NCI-H1048 (cell line): ENCODE measurements at places on chromosomes 3 and 15.

GRCh38 chr3:127106053-127106452 is 86.9 kb upstream of the PRR23E start:
- DNase-seq = no peak

DNA sequence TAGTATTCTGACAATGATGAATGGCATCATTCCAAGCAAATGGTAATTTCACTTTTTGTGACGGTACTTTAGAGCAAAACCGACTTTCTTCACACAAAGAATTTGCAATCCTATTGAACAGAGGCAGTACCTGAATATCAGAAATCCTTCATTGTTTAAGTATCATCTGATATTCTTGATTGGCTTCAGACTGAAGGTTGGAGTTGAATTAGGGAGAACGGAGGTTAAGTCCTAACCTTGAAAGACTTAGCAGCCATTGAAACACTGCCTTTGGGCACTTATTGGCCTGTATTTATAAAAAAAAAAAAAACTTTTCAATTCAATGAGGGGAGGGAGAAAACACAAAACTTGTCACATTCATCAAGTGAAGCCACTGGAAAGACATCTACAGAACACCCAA is 89.0 kb downstream of the MECOM start:
- no peak for DNase-seq

GRCh38 chr3:36302626-36303025 is 77.7 kb upstream of the STAC start:
- no peak for DNase-seq

GRCh38 chr3:134312873-134313846 is 61.1 kb downstream of the AMOTL2 start:
- DNase-seq = no peak

DNA sequence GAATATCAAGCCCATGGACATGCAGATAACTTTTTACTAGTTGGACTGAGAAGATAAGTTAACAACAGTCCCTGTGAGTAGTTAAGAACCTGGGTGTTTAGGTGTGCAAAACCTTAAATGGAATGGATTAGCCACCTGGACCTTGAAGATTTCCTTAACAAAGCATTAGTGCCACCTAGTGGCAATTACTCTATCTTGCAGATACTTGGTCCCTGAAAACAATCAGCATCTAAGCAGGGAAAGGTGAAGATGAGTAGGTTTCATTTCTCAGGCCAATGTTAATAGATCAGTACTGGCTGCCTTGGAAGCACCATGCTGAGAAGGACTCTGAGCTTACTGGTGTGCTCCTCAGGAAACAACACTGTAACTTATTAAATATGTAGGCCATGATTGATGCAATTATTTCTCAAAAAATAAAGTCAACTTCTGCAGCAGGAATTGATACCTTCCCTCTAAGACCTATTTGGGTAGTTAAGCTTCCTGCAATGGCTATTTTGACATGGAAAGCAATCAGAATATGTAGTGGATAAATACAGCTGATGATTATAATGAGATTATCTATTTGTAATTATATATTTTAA is 329.4 kb downstream of the TBC1D5 start:
- no peak for DNase-seq

DNA sequence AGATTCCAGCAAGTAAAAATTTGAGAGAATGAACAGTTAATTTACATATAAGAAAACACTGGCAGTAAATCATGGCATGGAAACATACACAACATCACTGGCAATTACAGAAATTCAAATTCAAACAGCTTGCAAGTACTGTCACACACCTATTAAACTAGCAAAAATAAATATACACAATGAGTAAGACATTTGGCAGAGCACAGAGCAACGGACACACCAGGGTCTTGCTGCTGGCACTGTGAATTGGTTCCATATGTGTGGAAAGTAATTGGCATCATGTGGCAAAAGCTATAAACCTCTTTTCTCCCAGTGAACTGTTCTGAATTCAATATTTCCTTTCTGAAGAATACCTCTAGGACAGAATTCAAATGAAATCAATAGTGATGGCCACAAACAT is 78.3 kb downstream of the LRRK1 start:
- DNase-seq = no peak

- no peak for DNase-seq
These were observed 156.0 kb upstream of the RGMA start for GRCh38 chr15:93244696-93245660.

DNA sequence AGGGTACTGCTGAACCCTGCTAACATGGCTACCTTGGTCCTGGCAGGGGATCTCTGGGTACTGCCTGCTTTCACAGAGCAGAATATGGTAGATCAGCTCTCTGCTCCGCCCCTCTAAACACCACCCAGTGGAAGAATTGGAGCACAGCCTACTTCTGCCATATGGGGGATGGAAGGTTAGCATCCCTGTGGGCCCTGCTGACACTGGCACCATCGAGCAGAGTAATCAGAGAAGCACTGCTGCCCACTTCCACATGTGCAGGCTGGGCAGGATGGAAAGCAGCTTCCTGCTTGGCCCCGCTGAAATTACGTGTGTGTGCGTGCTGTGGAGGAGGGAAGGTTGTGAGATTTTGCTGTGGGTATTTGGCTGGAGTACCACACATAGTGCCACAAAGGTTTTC is 24.8 kb downstream of the CCR1 start:
- no peak for DNase-seq

DNA sequence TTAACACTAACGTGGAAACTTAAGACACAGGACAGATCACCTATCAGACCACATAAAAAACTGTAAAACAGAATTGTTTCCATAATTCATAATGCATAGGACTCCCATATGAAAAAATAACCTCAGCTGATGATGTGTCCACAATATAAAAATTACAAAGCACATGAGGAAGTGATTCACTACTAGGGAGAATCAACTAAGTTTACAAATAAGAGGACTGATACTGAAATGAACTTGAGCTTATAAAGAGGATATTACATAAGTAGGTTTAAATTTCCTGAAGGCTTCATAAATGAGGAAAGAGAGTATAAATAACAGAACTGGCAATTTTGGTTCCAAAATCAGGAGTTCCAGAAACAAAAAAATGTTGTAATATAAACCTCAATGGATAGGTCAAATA is 111.9 kb downstream of the SAMMSON start:
- DNase-seq = no peak

- no peak for DNase-seq
These were observed 306.6 kb downstream of the SOX2 start for GRCh38 chr3:182018361-182018760.

GRCh38 chr3:46948830-46949671 is 27.5 kb downstream of the CCDC12 start:
- DNase-seq = no peak

DNA sequence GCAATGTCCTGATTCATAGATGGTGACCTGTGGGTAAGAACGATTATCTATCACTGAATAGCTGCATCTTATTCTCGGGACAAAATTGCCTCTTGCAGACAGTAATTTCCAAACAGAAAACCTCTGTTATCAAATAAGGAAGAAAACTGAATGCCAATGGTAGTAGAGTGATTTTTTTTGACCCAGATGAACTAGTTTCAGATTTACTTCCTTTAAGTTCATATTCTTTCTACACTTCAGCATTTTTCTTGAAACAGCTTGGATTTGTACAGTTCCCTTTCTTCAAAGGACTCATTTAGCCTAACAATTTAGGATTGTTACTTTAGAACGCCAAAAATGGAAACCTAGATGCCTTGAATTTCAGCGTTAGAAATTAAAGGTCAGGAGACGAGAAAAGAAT is 14.6 kb downstream of the ETV5 start:
- no peak for DNase-seq

DNA sequence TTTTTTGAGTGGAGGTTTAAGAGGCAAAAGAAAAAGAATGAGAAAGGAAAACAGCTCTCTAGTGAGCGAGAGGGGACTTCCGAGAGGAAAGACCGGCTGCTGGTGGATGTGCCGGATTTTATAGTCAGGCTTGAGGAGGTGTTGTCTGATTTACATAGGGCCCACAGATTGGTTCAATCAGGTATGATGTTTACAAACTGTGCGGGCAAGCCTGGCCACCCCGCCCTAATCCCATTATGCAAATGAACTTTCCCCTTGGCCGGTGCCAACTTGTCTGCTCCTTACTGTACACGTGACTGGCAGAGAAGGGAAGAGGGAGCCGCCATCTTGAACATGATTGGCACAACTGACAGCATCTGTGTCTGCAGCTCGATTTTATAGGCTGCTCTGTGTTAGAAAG is 44.7 kb downstream of the FAM43A start:
- DNase-seq = peak; percentile 90

DNA sequence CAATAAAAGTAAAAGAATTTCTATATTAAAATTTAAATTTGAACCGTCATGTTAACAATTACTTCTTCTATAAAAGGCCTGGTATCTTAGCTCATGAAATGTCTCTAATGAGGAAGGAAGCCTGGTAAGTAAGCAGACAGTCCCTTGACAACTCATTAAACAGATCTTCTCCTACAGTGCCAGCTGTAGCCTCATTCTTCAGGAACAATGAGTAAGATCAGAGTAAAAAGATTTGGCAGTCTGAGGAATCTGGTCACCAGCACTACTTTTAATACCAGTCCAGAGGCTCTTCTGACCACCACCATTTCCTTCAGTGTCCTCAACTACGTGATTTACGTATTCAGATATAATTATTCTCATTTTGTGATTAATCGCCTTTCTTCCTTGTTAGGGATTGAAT is 955.0 kb upstream of the ALCAM start:
- no peak for DNase-seq

DNA sequence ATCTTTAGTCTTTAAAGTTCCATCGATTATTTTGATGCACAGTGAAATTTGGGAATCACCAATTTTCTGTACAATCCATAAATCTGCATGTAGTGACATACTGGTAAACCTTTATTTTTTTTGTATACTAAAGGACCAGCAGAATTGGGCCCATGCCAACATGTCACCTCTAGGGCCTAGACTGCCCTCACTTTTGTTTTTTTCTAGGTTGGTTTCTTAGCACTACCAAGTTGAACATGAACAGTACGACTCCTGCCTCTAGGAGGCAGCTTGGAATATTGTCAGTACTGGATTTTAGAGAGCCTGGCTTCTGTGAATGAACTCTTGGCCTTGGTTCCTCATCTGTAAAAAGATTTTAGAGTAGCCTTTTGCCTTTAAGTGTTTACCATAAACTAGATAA is 32.3 kb downstream of the NKIRAS1 start:
- DNase-seq = no peak

DNA sequence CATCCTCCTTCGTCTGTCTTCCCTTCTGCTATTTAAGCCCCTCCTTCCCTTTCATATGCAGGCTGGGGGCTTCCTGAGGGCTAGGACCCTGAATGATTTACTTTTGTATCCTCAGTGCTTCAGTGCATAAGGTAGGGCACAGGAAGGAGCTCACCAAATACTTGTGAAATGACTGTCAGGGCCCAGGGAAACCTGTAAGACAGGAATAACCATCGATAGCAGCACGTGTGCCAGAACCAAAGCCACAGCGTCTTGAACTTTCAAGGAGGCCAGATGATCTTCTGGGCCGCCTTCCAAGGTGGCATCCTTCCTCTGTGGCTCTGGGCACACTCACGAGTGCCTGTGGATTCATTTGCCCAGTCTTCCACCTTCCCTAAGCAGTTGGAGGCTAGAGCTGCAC is 3.9 kb downstream of the TMED3 start:
- DNase-seq = no peak

DNA sequence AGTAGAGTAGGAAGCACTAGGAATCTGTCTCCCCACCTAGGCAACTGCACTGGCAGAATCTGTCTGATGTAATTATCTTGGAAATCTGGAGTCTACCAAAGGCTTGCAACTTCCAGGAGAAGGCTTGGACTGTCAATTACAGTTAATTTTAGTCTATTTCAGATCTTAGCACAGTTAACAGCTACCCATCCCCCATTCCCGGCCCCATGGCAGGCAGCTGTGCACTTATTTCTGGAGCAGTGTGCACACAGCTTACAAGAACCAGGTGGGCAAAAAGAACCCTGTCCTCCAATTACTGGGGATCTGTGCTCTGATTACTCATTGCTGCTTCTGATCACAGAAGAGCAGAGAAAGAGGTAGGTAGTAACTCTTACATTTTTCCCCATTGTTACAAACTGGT is 12.3 kb upstream of the CDAN1 start:
- no peak for DNase-seq

- DNase-seq = no peak
These were observed 3.6 kb downstream of the ADAMTSL3 start for GRCh38 chr15:83657549-83657948.

GRCh38 chr3:143120716-143121240 is 1.2 kb downstream of the CHST2 start:
- no peak for DNase-seq

DNA sequence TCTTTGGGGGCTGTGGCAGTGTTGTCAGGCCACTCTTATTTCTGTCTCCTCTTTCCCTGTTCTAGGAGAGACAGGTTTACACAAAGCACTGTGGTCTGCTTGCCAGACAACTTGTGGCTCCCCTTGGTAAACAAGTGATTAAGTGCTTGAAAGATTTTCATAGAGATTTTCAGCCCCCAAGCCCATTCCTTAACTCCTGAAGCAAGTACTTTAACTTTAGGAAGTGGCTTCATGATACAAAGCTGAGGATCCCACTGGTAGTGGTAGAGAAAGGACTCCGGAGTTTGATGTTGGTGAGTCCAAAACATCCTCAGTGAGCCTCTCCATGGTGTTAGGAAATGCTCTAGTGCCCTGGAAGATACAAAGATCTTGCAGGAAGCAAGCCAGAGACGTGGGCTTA is 12.0 kb downstream of the ZBTB38 start:
- DNase-seq = no peak

DNA sequence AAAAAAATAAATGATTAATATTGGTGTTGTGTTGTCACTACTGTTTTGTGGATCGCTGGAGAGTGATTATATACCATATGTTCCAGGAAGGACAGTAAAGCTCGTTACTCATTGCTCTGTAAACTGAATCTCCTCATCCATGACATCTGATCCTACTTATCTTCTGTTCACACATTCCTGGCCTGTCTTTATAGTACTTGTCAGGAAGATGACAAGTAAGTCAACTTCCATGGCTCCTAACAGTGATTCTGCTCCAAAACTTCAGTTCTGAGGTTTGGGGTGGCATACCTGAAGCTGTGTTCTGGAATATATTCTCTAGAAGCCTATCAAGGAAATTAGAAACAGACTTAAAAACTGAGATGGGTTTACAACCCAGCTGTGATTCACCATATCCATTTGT is 288.9 kb downstream of the ZBBX start:
- DNase-seq = no peak

DNA sequence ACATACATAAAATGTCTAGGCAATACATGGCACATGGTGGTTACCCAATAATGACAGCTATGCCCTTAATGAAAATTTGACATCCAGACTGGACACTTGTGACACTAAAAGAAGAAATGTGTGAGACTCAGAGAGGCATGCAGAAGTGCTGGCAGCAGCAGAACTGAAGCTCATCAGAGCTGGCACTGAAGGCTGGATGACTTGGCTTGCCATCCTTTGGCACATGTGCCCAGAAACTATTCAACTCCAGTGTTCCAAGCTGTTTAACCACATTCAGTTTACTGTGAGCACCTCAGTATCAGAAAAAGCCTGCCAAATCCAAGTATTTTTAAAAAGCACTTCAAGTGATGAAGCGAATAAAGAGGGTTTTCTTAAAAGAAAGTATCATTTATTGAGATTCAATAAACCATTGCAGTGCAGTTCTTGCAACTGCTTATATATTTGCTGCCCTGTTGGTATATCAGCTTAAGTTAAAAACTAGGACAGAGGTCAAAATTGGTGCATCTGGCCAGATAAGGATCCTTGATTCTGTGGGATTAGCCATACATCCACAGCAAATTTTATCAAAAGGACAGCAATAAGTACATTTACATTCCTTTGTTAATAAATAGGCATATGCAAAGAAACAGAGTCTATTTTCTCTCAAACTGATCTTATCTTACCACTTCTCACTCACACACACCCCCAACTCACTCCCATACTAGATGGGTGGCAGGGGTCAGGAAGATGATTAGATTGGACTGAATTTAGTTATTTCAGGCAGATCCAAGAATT is 15.8 kb downstream of the IGSF11 start:
- DNase-seq = no peak

- DNase-seq = no peak
These were observed 106.2 kb downstream of the XXYLT1 start for GRCh38 chr3:195164573-195165264.
